ENCODE measurements at places on chromosomes 4 and X.
A peak's percentile ranks its signal among the peaks of the same experiment; 100 is the strongest.

GRCh38 chrX:11244636-11245035, 48.6 kb upstream of the AMELX start:
- no peak for DNase-seq

- DNase-seq = peak; percentile 81
These were observed 108.3 kb downstream of the QRFPR start for GRCh38 chr4:121272526-121272925.

- DNase-seq = no peak
These were observed 4.7 kb upstream of the ZNF518B start for GRCh38 chr4:10461850-10462400.

DNA sequence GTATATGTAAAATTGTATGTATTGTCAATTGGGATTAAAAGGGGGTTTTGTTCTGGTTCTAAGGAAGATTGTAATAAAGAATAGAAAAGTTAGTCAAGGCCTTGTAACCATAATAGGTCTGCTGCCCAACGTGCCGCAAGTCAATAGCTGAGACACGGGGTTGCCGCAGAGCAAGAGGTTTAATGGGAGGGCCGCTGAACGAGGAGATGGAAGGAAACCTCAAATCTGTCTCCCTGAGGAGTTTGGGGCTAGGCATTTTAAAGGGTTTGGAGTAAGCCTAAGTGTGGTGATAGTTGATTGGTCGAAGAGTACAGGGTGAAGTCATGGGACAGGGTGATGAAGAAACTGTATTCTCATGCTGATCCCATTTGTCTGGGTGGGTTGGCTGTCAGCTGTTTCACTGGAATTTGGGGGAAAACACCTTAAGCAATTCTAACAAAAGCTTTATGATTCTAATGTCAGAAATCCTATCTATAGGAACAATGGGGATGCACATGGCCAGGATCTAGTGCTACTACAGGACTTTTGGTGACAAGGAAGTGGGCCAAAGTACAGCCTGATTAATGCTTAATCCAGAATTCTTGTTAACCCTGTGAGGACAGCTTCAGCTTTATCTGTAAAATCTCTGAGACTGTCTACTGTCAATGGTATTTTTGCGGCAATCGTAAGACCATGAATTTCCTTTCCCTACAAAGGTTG, 86.9 kb downstream of the RELL1 start:
- DNase-seq = no peak

- DNase-seq = no peak
These were observed 59.4 kb upstream of the TLL1 start for GRCh38 chr4:165813606-165814005.

DNA sequence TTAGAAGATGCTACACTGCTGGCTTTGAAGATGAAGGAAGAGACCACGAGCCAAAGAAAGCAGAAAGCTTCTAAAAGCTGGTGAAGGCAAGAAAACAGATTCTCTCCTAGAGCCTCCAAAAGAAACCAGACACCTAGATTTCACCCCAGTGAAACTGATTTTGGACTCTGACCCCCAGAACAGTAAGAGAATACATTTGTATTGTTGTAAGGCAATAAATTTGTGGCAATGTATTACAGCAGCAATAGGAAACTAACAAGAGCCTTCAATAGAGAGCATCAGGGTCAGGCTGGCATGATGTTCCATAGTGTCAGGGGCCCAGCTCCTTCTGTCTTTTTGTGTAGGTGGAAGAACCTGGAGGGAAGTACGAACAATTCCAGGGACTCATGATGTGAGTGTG, 6.0 kb upstream of the TEC start:
- no peak for DNase-seq

GRCh38 chrX:105315248-105315647, 94.8 kb upstream of the TEX13A start:
- DNase-seq = no peak

DNA sequence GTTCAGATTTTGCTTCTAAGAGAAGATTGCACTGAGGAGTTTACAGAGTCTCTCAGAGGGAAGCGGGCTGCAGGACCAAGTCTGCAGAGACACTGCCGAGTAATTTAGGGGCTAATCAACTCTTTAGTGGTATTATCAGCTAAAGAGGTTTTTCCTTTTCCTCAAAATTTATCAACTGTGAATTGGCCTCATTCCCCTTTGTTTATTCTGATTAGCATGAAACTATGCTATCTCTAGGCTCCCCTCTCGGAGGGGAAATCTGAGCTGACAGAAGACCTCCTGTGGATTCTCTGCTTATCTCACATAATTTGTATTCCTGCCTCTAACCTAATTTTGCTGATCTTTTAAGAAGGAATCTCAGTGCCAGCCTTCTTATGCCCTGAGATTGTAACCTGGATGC, 201.0 kb downstream of the DCTD start:
- no peak for DNase-seq

DNA sequence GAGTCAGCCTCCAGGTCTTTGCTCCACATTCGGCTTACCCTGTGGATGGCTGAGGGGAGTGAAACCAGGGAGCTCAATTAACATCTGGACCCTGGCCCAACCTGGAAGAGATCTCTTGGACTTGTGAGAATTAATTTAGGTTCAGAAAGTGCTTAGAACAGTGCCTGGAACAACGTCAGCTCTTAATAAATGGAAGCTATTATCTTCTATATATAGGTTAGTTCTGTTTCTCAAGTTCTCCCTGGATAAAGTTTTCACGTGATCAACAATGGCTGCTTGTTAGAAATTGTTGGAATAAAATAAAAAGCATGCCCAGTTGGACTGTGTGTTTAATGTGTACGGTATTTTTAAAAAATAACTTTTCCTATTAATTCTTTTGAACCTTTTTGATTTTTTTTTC, 80.8 kb downstream of the TRIML1 start:
- peak; percentile 89 for DNase-seq

GRCh38 chrX:21989384-21989783, 42.7 kb upstream of the PHEX start:
- no peak for DNase-seq

GRCh38 chr4:186851291-186852072, 127.8 kb upstream of the FAT1 start:
- no peak for DNase-seq

GRCh38 chr4:83358410-83358809, 23.8 kb upstream of the HPSE start:
- no peak for DNase-seq

GRCh38 chrX:129600981-129601424, 53.8 kb downstream of the APLN start:
- peak; percentile 74 for DNase-seq

DNA sequence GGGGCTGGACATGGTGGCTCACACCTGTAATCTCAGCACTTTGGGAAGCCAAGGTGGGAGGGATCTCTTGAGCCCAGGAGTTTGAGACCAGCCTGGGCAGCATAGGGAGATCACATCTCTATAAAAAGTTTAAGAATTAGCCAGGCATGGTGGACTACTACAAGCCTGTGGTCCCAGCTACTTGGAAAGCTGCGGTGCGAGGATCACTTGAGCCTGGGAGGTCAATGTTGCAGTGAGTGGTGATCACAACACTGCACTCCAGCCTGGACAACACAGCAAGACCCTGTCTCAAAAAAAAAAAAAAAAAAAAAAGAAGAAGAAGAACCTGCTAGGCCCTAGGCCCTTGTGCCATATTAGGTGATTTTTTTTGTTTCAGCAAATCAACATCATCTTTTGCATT, 12.2 kb downstream of the SRD5A3 start:
- no peak for DNase-seq

GRCh38 chrX:55135171-55135570, 46.4 kb downstream of the PAGE2 start:
- DNase-seq = peak; percentile 9

GRCh38 chr4:31020363-31020762, 300.2 kb downstream of the PCDH7 start:
- no peak for DNase-seq

- no peak for DNase-seq
These were observed 21.3 kb upstream of the CXCL6 start for GRCh38 chr4:73815145-73815544.

DNA sequence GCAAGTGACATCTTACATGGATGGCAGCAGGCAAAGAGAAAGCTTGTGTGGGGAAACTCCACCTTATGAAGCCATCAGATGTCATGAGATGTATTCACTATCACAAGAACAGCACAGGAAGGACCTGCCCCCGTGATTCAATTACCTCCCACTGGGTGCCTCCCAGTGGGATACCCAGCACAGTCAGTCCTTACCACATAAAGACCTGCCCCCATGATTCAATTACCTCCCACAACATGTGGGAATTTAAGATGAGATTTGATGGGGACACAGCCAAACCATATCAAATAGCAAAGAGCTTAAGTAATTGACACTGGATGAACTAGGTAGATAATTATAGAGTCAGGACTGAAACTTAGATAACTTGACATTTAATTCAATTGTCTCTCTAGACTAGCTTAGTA, 85.6 kb downstream of the SLIT2 start:
- no peak for DNase-seq

DNA sequence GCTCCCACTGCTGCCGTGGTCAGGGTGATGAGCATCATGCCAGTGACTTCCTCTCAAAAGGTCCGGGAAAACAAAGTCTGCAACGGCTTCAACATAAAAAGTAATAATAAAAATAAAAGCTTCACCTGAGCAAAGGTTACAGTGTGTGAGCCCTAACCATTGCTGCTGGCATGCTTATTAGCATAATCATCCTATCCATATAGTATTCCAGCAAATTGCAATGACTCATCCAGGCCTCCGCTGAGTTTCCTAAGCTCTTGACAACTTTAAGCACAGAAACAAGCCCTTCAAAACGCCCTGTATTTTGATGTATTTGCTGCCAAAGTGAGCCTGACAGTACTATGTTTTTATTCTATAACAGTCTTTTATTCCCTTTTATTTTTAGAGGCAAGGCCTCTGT, 100.5 kb downstream of the AASDH start:
- no peak for DNase-seq

- no peak for DNase-seq
These were observed 373.6 kb downstream of the MAPK10 start for GRCh38 chr4:85986266-85986665.

DNA sequence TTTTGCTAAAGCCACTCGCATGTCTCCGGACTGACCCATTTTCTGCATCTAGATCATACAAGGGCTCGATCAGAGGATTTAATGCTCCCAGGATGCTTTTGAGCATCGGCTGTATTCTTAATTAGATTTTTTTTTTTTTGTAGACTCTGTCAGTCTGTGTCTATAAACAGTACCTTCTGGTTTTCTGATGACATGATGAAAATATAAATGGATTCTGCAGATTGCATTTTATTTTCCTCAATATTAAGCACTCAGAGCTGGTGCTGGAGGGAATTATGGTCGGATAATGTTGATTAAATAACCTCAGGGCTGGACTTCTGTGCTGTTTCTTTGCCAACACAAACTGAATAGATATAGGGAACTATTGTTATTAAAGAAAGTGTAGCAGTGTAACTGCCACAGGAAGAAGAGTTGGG, 57.1 kb upstream of the LIMCH1 start:
- no peak for DNase-seq

DNA sequence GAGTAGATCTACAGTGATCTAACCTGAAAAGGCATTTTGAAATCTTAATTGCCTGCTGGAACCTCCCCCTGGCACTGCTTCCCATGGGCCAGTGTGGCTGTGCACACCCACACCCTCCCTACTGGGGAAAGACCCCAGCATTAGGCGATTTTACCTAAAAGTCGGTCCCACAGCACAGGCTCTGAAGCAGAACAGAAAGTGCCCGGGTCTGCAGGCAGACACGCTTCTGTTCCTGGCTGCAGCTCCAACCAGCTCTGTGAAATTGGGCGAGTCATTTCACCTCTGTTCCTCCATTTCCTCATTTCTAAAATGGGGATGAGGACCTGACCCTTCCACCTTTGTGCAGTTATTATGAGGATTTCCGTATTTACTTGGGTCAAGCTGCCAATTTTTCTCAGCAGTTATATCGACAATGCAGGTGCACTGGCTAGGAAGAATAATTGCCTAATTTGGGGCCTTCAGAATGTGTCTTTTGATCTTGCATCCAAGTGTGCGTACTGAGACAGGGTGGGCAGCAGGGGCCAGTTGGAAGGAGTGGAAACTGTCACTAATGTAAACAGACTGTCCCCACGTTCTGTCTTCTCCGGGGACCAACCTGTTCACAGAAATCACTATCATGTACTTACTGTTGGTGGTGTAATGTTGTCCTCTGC, 7.1 kb downstream of the KLF3 start:
- DNase-seq = no peak

DNA sequence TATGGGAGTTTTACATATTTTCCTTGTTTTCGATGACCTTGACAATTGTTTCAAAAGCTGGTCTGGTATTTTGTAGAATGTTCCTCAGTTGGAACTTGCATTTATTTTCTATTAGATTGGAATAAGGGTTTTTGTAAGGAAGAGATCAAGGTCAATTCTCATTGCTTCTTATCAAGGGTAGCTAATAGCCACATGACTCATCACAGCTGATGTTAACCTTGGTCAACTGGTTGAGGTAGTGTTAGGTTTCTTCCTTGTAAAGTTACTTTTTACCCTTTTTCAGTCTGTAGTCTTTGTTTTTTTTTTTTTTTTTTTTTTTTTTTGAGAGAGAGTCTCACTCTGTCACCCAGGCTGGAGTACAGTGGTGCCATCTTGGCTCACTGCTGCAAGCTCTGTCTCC, 257.2 kb downstream of the SNCA start:
- no peak for DNase-seq

- no peak for DNase-seq
These were observed 61.3 kb downstream of the SH3RF1 start for GRCh38 chr4:169209388-169209883.

GRCh38 chr4:127623797-127624083, 9.0 kb upstream of the INTU start:
- DNase-seq = no peak

DNA sequence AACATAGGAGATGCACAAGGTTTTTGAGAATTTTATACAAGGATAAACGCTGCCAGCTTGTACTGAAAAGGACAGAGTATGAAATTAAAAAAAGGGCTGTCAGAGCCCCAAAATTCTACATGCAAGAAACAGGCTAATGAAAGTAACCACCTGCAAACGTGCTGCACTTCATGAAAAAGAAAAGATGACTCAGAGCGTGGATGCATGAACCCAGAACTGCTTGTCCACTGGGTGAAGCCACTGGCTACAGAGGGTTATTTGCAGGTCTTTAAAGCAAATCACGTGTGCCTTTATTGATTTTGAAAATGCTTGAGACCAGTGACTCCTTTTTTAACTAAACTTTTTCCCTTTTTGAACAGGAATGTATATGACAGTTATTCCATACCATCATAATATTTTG, 25.3 kb upstream of the FRMD7 start:
- no peak for DNase-seq

- no peak for DNase-seq
These were observed 11.5 kb downstream of the MAD2L1 start for GRCh38 chr4:120055162-120055561.

- no peak for DNase-seq
These were observed 22.3 kb upstream of the EMCN start for GRCh38 chr4:100540131-100540530.

- no peak for DNase-seq
These were observed 5.7 kb upstream of the SCOC start for GRCh38 chr4:140367738-140368137.

- DNase-seq = no peak
These were observed 44.8 kb upstream of the HERC6 start for GRCh38 chr4:88333741-88334405.

DNA sequence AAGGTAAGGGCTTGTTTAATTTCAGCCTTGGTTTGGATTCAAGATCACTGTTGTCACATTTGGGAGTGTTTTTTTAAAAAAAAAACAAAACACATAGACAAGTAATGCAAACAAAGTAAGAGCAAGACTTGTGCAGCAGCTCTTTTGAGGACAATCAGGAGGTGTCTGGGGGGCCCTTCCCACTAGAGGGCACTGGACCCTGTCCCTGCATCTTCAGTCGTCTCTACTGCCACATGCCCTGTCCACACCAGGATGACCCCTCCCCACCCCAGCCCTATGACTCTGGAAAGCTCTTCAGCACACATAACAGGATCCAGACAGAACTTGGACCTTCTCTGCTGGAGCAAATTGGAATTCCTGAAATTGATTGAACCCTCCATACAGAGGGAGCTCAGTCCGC, 71.0 kb downstream of the USP46 start:
- no peak for DNase-seq

All from COLO829 (cell line).